ENCODE measurements at places on chromosomes 2 and 18.

- DNase-seq = no peak
Observed at GRCh38 chr2:188269004-188269403, 22.7 kb upstream of the GULP1 start.

DNA sequence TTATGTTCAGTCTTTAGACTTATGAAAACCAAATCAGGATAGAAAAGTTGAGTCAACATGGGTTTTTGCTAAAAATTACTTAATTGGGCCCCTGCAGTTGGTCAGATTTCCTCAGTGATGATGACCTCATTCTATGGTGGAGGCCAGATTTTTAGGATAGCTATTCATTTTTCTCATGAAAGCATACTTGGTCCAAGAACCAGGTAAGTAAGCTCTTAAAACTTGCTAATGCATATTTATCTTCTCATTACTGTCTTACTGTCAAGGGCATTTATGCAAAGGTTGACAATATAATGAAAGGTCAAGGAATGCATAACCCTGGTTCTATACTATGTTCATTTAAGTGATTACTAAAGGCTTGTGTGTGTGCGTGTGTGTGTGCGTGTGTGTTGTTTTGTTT lies 650.6 kb downstream of the SATB2 start:
- DNase-seq = no peak

GRCh38 chr2:56465491-56465890 lies 281.7 kb downstream of the CCDC85A start:
- DNase-seq = no peak

- no peak for DNase-seq
Observed at GRCh38 chr2:211061612-211062296, 505.4 kb downstream of the CPS1 start.

- DNase-seq = no peak
Observed at GRCh38 chr2:230400041-230400440, 16.0 kb upstream of the SP100 start.

- no peak for DNase-seq
Observed at GRCh38 chr2:240619506-240620148, 5.7 kb upstream of the GPR35 start.

- DNase-seq = no peak
Observed at GRCh38 chr2:156532989-156533388, 96.8 kb downstream of the GPD2 start.

DNA sequence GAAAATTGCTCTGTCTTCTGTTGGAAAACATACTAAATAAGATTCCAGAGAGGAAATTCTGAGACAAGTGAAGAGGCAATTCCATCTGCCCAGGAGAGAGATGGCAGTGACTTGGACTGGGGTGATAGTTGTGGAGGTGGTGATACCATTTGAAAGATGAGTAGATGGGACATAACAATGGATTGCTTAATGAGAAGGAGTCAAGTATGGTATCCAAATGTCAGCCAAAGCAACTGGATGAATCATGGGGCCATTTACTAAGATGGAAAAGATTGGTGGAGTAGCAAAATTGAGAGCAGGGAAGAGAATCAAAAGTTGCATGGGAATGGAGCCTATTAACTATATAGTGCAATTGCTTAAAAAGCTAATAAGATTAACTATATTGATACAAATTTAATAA lies 222.1 kb downstream of the ETAA1 start:
- DNase-seq = no peak

DNA sequence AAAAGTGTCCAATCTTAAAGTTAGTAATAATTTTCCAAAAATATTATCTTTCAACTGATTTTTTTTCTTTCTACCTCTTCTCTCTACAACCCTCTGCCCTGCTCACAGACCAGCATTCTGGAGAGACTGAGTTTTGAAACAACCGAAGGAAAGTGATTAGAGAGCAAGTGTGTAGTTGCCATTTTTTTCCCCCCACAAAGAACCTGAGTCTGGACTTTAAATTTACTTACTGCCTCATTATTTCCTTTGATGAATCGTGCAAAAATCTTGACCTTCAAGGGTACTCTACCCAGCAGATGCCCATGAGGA lies 63.4 kb upstream of the NEUROD1 start:
- no peak for DNase-seq

DNA sequence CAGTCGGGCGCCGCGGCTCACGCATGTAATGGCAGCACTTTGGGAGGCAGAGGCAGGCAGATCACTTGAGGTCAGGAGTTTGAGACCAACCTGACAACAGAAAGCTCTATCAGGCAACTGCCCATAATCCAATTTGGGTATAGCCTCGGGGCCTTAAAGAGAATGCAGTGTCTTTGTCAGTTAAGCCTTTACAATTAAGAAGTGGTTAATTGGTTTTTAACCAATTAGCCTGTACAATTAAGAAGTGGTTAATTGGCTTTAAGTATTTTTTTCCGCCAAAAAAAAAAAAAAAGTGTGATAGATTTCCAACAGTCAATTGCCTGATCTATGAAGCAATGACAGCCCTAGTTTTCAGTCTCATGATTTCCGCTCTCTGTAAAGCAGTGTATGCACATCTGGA lies 74.6 kb upstream of the NARS1 start:
- DNase-seq = no peak

DNA sequence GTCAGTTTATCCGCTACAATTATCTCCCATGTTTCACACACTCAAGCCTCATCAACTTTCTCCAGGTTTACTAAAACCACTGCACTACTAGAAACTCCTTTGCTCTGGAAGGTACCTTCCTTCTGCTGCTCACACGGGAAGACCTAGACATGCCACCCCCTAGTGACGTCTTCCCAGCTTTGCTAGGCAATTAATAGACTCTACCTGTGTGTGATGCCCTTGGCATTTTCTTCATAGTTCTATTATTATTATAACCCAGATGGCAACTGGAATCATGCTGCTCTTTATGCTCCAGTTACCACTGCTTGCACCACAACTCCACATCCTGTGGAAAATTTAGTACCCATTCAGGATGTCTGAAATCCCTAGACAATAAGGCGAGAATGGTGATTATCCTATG lies 42.4 kb downstream of the CACNB4 start:
- DNase-seq = no peak

GRCh38 chr2:204495381-204495780 lies 49.9 kb upstream of the PARD3B start:
- no peak for DNase-seq

DNA sequence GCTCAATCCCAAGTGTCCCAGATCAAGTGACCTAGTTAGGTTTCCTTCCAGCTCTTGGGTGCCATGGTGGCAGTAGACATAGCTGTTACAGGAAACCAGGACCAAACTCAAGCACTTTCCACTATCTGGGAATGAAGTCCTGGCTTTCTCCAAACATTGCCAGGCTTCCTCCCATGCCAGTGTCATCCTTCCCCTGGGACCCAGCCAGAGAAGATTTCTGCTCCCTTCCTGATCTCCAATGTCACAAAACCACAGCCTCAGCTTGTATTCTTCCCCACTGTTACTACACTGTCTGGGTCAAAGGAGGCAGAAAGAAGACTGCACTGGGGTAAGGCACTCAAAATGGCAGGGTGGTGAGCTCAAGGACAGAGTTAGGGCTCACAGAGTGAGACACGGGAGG lies 347.1 kb downstream of the TNS1 start:
- DNase-seq = no peak

- no peak for DNase-seq
Observed at GRCh38 chr2:228039752-228040534, 141.5 kb downstream of the SPHKAP start.

GRCh38 chr2:171688129-171688465 lies 828 bp downstream of the DYNC1I2 start:
- no peak for DNase-seq

DNA sequence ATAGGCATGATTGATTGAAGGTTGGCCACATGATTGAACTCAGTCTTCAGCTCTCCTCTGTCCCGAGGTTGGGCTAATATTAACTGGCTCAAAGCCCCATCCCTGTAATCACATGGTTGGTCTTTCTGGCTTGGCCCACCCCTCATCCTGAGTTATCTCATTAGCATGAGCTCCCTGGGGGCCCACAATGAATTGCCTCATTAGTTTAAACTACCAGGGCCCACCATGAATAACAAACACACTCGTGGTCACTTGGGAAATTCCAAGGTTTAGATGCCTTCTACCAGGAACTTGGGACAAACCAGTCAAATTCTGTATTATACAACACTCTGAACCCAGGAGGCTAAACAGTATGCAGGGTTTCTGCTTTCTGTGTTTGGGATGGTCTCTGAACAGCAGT lies 121.7 kb upstream of the B3GNT2 start:
- no peak for DNase-seq

DNA sequence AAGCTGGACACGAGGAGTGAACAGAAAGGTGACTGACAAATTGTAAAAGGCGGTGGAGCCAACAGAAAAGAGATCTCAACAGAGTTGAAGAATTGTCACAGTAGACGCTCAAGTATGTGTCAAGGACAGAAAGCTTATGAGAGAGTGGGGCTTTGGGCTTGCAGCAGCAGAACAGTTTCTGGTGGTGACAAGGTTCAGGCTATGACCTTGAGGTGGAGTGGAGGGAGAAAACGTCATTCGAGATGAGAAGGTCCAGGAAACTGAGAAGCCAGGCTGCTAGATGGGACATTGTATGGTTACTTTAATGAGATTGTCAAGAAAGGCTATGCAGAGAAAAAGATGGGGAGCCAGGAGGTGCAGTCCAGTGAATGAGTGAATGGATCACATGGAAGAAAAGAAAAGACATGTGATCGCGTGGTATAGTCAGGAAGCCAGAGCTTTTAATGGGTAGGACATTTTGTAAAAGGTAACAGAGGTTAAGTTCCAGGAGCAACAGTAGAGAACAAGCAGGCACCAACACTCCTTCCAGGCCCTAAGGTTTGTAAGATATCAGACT lies 91.1 kb upstream of the EPC2 start:
- no peak for DNase-seq

- no peak for DNase-seq
Observed at GRCh38 chr2:164847981-164848741, 6.5 kb upstream of the COBLL1 start.

DNA sequence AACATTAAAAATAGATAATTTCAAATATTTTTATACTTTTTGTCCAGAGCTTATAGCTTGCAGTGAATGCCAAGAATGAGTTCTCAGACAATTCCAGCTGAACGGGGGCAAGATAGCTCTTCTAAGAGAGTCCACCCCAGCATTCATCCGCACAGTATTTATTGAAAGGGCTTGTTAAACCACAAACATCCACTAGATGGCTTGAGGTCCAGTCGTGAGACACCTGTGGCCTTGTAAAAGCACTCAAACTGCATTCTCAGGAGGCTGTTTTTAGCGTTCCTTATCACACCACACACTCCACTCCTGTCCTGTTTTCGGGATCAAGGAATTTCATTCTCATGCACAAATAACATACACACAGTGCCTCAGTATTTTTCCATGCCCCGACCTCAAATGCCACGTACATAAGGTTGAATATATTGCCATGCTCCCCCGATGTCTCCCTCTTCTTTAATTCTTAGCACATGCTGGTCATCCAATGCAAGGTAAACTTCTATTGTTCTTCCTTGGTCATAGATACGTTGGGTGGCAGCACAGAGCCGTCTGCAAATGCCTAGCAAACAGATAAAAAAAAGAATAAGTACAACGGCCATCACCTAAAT lies 47.4 kb downstream of the DNAJC10 start:
- DNase-seq = no peak

Measured in stimulated activated CD8-positive, alpha-beta memory T cell treated with anti-CD3 and anti-CD28 coated beads, Interleukin-4, amount 100 ng/mL, for 4 hours (primary cell).